Stimulated activated CD4-positive, alpha-beta T cell treated with anti-CD3 and anti-CD28 coated beads, Interleukin-1b, Interleukin-23, amount 100 ng/mL, for 1 hour (primary cell): ENCODE measurements at places on chromosomes 3 and 15.

DNA sequence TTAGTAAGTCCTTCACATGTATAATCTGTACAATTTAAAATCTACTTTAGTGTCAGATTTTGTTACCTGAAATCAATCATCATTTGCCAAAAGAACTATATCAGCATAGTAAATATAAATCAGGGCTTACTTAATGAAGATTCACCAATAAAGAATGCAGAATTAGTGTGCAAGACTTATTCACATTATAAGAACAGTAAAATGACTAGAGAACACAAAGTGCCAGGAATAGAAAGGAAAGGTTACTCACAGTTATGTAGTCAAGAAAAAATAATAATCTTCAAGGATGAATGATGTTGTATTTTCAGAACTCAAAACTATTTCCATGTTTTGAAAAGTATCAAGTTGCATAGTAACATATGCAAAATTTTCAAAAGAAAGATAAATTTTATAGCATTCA, 891.9 kb downstream of the ROBO1 start:
- DNase-seq = no peak

DNA sequence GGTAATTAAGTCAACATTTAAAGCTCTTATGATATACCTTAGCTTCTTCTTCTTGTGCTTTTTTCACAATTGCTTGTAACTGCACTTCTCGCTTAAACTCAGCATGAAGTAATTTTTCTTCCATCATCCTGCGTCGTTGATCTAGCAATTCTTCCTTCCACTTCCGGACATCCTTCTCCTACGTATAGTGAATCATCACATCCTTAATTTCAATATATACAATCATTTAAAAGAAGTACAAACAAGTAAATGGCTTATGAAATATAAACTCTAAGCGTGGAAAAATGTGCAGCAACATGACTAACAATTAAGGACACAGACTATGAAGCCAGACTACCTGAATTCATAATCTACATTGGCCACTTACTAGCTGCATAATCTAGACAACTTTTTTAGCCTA, 151.4 kb downstream of the SCAPER start:
- no peak for DNase-seq

DNA sequence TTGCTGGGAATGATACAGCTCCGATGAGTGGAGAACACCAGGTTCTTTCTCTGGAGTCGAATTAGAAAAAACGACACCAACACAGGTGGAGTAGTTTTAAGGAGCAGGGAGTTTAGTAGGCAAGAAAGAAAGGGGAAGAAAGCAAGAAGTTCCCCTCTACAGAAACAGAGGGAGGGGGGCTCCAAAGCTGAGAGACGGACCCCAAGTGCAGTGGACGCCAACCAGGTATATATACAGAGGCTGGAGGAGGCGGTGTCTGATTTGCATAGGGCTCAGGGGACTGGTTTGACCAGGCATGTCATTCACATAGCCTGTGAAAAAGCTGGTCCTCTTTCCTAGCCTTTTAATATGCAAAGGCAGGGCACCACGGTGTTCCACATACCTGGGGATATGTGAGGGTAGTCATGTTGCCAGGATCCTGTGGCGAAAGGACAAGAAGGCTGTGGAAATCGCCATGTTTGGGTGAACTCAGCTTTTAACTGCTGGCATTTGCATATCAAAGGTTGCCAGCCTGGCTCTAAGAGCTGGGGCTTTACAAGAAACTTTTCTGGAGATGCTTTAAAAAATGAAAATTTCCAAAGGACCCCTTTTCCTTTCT, 887.4 kb upstream of the EPHA6 start:
- no peak for DNase-seq

- no peak for DNase-seq
Measured at GRCh38 chr3:22734207-22734606, 468.9 kb upstream of the UBE2E2 start.

DNA sequence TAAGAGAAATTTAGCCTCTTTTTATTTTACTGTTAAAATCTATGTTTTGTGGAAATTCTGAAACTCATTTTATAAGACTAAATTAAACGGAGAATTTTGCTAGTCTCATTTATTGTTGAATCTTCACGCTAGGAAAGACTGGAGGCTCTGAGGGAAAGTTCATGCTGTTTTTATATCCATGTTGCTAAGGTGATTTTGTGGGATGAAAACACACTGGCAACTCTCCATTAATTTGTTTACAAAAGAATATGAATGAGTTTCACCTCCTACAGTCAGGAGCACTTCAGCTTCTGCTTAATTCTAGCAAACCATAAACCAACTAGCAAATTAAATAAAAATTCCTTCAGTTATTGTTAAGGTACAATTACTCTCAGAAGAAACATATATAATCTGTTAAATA, 195.4 kb downstream of the RAP2B start:
- DNase-seq = no peak

GRCh38 chr15:66131831-66132230, 121.7 kb downstream of the MEGF11 start:
- DNase-seq = no peak

DNA sequence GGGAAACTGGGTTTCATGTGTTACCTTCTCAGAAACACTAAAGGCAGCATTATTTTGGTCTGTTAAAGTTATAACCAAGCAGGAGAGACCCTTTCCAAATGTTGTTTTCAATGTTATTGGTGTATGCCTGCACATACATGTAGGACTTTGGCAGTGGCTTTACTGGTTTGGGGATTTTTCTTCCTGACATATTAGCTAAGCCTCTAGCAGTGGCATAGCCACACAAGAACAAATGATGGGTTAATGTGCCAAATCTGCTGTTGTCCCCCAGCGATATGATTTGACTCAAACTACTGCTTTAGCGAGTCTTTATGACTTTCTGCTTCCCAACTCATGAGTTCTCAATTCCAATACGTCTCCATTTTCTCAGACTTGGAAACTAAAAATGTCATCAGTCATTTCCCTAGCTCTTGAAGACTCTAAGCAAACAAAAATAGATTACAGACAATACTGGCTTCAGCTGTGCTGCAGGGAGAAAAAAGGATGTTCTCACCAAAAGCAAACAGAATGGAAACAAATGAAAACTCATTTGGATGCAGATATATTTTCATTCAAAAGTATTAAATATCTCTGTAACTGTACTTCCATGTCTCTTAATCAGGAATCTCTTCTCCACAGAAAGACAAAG, 29.6 kb downstream of the TPM1 start:
- DNase-seq = no peak

- DNase-seq = no peak
Measured at GRCh38 chr15:49189631-49190030, 19.6 kb downstream of the GALK2 start.

DNA sequence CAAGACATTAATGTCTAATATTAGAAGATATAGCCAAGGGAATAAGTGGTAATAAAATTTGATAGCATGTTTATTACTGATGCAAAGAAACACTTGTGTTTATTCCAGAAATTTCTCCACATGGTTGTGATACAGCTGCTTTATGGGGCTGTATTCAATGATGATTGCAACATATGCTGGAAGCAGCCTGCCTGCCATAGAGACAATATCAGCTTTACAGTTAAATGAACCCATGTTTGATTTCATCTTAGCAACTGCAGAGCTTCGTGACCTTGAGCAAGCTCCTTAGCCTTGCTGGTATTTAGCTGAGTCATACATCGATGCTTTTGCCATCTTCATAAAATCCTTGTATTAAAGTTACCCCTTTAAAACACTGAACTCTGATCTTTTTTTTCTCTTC, 168.1 kb upstream of the STAC start:
- no peak for DNase-seq

DNA sequence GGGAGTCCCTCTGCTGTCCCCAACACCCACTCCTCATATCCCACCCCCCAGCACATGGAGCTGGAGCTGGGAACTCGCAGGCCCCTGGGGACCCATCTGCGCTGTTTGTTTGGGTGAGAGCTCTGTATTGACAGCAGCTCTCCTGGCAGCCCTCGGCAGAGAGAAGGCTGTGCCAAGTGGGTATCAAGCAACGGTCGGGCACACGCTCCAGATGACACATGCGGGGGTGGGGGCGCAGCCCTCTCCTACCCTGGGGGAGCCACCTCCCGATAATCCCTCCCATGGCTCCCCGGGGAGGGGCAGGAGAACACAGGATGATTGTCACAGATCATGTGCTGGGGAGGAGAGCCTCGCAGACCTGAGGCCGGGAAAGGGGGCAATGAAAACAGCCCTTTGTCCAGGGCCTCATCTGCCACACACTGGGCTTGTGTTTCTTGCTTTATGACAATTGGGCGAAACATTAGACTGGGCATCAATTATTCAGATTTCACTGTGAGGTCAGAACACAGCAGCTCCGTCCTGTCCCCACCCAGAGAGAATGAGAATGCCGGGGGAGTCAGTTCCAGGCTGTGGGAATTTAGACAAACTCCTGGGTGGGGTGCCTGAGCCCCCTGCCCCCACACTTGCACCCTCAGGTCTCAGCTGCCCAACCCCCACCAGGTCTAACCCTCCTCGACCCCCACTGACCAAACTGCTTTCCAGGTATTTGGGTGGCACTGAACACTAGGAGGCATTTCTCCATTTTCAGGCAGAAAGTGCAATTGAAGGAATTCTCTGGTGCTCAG, 46.4 kb upstream of the KLF13 start:
- no peak for DNase-seq

DNA sequence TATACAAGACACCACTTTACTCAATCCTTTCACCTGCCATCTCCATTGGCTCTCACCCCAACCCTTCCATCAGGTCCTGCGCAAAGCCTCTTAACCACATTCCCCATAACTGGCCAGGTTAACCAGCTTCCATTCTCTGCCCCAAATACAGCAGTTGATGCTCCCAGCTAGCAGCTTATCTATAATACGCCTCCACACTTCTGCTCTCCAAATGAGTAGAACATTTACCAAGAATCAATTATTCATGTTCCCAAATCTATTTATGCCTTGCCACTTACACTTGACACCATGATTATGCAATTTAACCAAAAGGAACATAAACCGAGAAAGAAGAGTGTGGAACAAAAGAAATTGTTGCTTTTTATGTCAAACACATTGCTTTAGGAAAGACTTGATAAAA, 103.7 kb upstream of the TPM1 start:
- DNase-seq = no peak

DNA sequence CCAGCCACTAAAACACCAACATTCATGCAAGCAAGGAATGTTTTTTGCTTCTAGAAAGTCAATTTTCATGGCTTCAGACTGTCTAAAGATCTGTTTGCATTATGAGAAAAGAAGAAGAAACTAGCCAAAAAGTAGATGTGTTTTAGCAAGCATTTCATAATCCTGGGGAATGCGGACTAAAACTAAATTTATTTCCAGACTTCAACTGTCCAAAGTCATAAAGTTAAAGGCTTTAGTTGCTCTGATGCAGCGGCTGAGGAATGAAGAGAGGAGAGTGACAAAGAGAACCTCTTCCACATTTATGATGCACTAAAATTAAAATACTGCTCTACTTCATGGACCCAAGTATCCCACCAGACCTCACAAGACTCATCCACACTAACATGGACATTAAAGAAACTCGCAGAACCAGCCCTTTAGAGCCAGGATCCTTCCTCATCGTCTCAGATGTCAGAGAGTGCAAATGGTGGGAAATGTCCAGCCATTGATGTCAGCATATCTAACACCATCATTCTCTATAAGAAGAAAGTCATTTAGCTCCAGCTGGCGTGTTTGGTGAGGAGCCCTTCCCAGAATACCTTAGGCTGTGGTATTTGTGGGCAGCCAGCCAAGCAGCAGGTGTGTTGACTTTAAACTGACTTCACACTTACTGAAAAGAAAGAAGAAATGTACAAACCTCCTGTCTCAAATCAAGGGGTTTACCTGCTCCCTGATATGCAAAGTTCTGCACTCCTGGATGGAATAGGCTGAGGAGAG, 17.4 kb downstream of the FYCO1 start:
- no peak for DNase-seq

DNA sequence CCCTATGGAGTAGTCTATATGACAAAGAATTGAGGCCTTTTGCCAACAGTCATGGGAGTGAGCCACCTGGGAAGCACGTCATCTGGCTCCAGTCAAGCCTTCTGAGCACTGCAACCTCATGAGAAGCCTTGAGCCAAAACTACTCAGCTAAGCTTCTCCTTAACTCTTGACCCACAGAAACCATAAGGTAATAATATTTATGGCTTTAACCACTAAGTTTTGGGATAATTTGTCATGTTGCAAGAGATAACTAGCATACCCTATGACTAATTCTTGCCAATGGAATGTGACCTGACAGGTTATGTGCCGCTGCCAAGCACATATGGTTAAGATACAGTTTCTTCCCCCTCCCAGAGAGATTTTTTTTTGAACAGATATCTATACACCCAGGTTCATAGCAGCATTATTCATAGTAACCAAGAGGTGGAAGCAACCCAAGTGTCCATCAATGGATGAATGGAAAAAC, 11.8 kb upstream of the SLC6A11 start:
- DNase-seq = no peak

DNA sequence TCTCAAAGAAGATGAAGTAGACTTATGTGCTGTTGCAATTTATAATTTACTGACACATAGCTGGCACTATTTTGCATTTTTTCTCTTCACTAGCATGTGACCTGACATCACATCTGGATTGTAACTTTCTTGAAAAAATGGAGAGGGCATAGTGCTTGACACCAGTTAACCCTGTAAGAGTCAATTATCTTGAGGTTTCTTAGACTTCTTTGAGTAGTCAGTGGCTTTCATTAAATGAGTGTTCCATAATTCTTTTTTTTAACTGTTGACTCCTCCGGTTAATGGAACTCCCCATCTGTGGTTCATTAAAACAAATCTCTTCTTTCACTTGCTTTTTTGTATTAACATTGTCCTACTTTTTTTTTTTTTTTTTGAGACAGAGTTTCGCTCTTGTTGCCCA, 16.9 kb upstream of the PRKCI start:
- no peak for DNase-seq

GRCh38 chr15:25175789-25176615, 221.2 kb downstream of the SNRPN start:
- no peak for DNase-seq

DNA sequence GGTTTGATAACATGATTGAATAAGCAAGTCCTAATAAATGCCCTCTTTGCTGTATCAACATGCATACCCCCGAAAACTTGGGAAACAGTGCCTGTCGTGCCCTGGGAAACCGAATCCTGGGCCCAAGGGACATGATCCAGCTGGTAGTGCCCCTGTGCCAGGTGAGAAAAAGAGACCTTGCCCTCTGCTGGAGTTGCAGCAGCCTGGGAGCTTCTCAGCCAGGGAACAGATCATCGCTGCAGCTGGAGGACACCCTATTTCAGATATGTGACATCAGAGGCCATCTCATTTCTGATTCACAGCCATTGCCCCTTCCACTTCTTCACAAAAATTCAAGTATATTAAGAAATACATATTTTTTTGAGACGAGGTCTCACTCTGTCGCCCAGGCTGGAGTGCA, 32.3 kb downstream of the STOML1 start:
- no peak for DNase-seq
